ENCODE measurements at places on chromosomes 4 and X.

DNA sequence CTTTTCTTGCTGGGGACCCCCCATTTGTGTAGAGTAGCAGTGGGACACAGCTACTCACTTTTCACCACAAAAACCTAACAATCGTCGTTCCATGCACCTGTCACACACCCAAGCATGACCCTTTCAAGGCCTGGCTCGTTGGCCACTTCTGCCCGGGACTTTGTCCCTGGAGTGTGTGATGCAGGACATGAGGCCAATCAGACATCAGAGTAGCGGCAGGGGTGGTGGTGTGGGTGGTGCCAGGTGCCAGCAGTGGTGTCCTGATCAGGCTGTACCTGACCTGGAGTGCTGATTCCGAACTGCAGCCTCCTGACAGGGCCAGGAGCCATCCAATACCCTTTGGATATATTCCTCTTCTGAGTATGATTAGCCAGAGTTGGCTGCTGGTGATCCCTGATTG, 23.1 kb upstream of the PROM1 start:
- DNase-seq = no peak

DNA sequence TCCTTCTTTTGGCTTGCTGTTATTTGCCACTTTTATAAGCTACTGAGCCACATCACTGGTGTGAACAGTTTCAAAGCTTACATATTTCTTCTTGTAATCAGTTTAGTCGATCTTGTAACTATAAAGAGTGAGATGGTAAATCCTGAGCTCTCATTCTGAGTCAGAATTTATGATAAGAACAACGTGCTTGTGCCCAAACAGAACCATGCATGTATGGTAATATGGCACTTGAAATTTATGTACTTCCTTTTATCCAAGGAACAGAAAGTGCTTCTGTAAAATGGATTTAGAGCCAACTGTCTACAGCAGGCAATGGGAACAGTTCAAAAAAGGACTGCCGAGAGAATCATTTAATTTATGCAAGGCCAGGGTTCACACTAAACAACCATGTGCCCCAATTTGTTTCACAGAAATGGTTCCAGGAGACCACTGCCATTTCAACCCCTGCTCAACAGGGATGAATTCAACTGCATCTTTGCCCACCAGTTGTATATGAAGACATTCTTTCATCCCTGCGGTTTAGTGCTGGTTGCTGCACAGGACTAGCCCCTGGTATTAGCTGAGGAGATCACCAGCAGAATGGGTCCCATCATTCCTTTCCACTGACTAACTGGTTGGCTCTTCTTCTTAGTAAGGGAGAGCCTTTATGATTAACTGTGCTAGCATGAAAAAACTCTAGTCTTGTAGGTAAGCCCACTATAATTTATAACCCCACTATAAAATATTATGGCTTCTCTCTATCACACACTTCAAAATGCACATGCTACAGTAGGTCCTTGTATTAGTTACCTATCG, 162.9 kb upstream of the PGRMC2 start:
- no peak for DNase-seq

DNA sequence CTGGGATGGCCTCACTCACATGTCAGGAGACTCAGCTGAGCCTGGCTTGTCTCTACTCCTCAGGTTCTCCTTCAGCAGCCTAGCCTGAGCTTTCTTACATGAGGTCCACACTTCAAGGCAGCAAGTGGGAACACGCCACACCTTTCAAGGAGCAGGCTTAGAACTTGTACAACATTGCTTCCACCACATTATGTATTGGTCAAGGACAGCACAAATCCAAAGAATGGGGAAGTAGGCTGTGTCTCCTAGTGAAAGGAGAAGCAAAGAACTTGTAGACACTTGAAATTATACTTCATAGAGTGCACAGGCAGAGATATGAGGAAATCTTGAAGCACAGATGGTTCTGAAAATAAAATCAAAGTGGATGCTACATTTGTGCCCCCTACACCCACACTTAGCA, 120.9 kb upstream of the NOCT start:
- DNase-seq = no peak

DNA sequence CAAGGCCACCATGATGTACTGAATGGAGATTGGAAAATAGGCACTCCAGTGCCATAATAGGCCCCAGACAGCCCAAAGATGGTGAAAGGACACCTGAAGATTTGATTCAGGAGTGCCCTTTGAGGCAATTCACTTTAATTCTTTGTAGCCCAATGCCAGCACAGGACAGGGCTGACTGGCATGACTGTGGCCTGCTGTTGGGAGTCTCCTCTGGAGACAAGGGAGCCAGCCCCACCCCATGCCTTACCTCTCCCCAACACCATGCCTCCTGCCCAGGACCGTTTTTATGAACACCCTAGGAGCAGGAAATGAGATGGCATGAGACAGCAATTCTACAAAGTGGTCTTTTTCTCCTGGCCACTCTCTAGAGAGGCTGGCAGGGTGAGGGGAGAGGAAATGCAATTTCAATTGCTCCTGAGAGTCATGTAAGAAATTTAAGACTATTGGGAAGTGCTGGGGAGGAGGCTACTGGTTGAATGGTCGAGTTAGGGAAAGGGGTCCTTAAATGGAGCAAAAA, 94.2 kb upstream of the MAMLD1 start:
- DNase-seq = no peak

DNA sequence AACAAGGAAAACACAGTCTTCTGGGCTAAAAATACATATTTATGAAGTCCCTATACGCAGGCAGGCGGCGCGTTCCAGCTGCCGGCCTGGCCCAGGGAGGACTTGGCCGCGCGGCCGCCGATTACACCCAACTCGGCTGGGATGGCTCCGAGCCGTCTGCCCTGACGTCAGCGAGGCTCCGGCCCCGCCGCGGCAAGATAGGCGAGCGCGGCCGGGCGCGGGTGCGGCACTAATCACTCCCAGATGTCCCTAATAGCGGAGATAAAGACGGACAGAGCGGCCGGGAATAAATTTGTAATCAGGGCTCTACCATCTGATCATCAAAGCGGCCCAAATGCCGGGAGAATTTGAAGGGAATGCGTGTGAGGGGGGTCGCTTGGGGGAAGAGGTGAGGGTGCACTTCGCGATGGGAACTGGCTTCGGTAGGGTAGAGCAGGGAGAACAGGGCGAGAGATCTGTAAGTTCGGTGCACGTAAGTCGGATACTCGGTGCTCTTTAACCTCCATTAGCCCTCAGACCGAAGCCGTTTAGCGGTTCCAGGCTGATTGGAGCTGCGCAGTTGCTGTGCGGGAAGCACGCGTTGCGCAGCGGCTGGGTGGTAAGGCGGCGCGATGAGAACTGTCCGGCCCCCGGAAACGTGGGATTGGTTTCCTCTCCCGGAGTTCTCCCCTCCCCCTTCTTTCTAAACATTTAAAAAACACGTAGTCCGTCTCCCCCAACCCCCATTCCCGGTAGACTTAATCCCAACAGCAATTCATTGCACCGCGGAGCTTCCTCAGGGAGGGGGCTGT, 7.7 kb downstream of the HAND2 start:
- DNase-seq = no peak

DNA sequence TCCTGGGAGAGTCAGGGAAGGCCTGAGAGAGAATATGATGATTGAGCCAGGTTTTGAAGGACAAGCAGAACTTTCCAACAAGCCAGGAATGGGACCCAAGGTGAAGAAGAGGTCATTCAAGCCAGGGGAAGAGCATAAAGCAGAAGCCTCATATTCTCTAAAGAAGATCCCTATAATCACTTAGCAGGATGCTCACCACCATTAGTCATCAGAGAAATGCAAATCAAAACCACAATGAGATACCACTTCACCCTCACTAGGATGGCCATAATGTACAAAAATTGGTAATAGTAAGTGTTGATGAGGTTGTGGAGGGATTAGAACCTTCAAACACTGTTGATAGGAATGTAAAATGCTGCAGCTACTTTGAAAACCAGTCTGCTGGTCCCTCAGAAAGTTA, 20.5 kb upstream of the SUPT20HL1 start:
- no peak for DNase-seq

DNA sequence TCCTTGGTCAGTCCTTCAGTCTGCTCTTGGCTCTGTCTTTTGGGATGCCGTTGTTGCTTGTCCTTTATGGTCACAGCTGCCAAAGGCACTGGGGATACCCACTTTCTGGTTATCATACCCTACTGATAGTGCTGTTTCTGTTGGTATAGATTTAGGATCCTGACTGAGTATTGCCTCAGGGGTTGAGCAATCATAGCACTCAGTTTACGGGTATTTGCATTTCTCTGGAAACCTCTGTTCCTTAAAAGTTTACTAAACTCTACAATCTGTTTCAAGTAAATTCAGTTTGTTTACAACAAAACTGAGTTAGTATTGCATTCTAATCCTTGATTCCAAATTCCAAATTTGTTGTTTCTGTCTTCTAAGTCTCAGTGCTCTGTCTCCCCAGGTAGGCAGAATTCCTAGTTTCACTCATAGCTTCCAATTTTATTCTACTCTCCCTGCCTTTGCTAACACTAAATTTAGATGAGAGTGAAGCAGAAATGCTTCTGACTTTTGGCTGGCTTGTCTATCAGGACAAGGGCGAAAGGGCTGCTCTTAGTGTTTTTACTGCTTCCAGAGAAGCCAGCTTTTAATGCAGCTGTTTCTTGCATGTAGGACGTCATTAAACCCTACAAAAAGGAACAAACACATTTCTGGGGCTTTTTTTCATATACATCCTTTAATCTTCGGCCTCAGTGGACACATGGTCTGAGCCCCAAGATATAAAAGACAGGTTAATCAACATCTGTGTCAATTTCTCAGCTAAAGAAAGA, 17.2 kb upstream of the TET2 start:
- DNase-seq = no peak

DNA sequence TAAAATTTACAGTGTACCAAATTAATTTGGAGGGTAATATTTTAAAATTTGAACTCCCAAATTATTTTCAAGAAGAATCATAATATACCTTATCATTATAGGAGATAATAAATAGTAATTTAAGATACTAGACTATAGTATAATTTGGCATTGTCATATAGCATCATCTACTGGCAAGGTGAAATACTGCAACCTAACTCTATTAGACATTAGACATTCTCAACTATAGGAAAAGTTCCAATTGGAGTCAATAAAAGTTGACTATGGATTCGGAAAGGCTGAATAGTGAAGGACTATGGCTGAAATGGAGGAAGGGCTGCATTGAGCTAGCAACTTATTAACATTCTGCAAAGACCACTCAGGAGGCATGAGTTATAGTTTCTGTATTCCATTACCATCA, 113.0 kb downstream of the PRDM5 start:
- DNase-seq = no peak

GRCh38 chr4:69848028-69848427, 11.9 kb downstream of the SULT1E1 start:
- DNase-seq = no peak

Data from upper lobe of right lung (tissue), 1 donor.